ENCODE measurements at places on chromosomes 16 and 17.

- DNase-seq = no peak
These were observed 106.9 kb downstream of the RGS9 start for GRCh38 chr17:65243838-65244625.

GRCh38 chr17:7101531-7101930 is 13.1 kb downstream of the ASGR2 start:
- no peak for DNase-seq

- DNase-seq = no peak
These were observed 9.4 kb upstream of the MYL4 start for GRCh38 chr17:47199627-47200324.

- DNase-seq = no peak
These were observed 379.7 kb downstream of the CA10 start for GRCh38 chr17:51778842-51779241.

DNA sequence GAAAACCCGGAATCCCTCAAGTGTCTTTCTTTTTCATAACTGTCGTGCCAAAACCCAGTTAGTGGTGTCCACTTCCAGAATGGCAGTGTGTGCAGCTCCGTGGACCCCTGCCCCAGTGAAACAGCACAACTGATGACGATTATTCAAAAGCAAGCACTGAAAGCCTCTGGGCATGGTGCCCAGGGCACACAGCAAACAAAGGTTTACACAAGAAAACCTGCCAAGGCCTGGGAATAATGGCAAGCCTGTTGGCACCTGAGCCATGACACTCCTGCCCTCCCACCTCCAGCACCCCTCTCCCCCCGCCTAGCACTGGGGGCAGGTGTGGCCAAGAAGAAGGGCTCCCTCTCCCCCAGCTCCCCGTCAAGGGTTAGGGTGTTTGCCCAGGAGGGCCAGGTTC is 2.8 kb downstream of the PKMYT1 start:
- no peak for DNase-seq

DNA sequence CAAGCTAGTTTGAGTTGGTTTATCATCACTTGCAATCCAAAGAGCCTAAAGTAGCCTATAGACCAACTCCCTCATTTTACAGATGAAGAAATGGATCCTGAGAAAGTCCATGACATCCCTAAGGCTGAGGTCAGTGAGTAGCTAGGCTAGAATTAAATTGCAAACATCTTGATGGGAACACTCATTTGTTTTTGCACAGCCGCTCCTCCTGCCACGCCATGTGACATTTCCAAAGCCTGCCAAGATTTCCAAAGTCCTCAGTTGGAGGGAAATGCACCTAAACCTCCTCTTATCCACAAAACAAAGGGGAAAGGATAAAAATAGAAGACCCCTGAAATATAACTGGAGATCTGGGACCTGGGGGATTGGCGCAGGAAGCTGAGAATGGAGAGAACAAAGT is 15.0 kb downstream of the TMEM92 start:
- no peak for DNase-seq

GRCh38 chr16:66229651-66230050 is 136.8 kb upstream of the CDH5 start:
- no peak for DNase-seq

- DNase-seq = no peak
These were observed 264.2 kb upstream of the ZFHX3 start for GRCh38 chr16:73311857-73312723.

- DNase-seq = peak; percentile 48
These were observed 9.9 kb upstream of the NAGS start for GRCh38 chr17:43994272-43995149.

GRCh38 chr16:55081622-55082590 is 151.2 kb downstream of the IRX5 start:
- DNase-seq = no peak

GRCh38 chr17:63140255-63140654 is 174.2 kb downstream of the TANC2 start:
- peak; percentile 10 for DNase-seq

DNA sequence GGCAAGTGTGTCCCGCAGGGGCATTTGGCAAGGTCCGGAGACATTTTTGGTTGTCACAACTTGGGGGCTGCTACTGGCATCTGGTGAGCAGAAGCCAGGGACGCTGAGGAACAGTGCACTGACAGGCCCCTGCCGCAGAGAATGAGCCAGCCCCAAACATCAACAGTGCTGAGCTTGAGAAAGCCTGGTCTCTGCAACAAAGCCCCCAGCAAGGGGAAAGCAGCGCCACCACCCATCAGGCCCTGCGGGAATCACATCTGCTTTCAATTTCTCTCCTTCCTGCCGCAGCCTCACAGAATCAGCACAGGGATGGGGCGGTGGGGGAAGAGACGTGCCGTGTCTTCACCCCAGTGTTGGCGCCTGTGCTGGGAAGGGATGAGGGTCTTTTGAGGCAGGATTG is 14.8 kb upstream of the PRPSAP1 start:
- no peak for DNase-seq

DNA sequence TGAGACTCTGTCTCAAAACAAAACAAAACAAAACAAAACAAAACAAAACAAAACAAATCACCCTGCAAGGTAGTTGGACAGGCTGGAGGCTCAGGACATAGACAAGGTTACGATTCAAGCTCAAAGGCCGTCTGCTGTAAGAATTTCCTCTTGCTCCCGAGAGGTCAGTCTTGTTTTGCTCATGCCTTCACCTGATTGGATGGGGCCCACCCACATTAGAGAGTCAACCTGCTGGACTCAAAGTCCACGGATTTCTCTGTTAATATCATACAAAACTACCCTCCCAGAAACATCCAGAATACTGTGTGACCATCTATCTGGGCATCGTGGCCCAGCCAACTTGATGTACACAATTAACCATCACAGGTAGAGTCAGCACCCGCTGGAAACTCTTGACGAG is 330.0 kb upstream of the EEF2KMT start:
- no peak for DNase-seq

GRCh38 chr16:4602331-4602730 is 12.4 kb downstream of the UBALD1 start:
- no peak for DNase-seq
